ENCODE measurements at places on chromosomes 5 and 9.
A peak's percentile ranks its signal among the peaks of the same experiment; 100 is the strongest.

DNA sequence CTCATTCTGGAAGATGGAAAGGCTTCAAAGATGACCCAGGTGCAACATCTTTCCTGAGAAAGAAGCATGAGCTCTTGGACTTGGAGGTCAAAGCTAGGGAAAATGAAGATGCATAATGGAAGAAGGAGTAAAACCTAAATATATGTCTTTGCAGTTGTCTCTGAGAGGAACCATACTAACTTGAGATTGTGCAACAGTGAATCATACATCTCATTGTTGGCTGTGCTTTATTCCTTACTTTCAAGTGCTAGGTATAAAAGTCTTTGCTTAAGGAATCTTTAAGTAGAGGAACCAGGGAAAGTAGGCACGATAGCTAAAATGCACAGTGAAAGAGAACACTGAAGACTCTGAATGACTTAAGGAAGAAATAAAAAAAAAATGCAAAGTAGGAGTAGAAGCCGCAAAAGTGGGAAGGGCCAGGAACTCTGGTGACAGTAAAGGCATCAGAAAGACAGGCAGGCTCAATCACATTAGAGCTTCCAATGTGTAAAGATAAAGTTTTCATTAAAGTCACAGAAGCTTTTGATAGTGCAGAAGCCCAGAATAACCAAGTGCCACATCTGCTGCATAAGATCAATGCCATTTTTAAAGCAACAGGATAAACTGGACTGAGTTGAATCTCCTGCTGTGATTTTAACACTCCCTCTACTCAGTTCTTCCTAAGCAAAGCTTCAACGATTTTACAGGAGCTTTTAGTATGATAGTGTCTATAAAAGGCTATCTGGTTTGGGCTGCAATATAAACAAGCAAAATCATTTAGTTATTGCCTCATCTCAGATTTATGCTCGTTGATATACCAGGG, 432.3 kb upstream of the EDIL3 start:
- no peak for DNase-seq

DNA sequence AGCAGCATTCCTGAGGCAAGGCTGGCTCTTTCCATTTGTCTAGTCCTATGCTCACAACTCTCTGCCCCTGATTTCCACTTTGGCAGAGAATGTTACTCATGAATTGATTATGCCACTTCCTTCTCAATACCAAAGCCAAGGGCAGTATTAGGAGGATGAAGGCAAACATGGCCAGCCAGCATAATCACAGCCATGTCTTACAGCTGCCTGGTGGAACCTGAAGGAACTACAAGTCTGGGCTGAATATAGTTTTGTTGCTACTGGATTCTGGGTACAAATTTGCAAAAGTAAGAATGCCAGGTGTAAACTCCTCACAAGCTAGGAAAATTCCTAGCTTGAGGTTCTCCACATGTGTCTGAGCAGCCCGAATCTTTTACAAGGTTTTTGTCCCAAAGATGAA, 4.2 kb downstream of the SIL1 start:
- no peak for DNase-seq

DNA sequence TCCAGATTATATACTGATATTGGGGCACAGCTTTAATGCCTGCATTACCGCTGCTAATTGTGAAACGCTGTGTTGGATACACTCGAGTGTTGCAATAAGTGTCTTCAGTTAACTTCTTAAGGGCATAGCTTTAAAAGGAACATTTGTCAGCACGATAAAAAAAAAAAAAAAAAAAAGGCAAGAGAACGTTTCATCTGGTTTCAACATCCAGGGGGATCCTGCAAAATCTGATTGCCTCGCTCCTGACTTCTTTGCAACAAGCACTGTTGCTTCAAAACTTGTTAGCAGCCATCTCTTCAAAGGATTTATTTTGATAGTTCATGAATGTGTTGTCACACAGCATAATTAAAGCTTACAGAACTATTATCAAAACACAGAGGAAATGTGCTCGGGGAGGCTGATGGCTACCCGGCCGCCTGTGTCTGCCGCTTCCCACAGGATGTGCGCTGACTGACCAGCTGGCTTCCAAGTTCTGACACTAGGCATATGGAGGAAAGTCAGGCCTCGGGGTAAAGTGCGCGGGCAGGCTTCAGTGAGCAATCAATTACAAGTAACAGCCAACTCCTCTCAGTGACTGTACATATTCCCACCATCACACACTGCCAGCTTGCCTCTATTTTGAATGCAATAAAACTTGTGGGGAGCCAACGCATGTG, 77.7 kb downstream of the EBF1 start:
- DNase-seq = no peak

DNA sequence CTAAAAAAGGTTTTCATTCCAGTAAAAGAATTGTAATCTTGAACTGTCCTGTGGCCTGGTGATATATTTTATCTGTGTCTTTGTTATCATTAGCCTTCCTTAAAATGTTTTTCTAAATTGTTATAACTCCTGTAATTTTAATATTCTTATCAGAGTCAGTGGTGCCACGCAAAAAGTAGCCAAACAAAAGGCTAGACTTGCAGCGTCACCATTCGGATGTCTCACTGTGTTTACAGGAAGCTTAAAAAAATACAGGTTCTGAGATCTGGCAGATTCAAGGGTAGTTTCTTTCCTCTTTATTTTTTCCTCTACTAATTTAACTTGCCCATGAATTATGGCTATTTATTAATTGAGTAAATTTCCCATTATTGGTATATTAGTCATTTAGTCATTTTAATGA, 362.3 kb downstream of the MAT2B start:
- no peak for DNase-seq

DNA sequence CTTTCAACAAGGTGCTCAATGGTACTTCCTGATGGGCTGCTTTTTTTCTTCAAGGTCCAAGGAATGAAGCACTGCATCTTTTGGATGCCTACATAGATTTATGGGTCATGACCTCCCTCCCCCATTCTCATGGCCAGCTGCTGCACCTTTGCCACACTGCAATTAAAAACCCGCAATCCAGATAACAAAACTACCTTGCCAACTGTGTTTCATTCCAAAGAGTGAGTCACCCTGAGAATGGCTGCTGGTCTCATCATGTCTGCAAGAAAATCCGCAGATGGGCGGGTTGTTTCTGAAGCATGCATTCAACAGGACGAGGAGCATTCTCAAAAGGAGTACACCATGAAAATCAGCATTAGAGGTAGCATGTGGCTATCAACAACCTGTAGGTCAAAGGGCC, 139.8 kb downstream of the ELAVL2 start:
- DNase-seq = no peak

- DNase-seq = no peak
Observed at GRCh38 chr9:110126986-110127864, 80.7 kb downstream of the C9orf152 start.

DNA sequence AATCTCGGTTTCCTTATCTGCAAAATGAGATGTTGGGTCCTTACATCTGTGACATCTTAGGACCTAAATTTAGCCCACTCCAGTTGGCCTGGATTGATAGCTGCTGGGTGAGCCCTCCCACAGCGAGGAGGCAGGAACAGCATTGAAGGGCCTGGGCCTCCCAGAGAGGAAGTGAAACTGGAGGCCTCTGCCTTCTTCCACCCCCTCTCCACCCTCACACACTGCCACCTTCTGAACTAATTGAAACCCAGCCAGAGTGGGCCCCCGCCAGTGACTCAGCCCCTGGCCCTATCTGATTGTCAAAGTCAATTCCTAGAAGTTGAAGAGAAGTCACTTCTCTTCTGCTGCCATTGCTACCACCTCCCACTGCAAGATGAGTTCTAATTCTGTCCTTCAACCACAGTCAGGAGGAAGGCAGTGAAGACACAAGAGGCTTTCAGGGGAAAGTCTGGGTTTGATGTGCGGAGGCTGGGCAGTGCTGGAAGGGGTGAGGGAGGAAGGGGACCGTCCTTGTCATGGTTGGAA, 55.2 kb upstream of the NEK6 start:
- peak; percentile 8 for DNase-seq

GRCh38 chr5:159971038-159971437, 37.9 kb upstream of the TTC1 start:
- no peak for DNase-seq

DNA sequence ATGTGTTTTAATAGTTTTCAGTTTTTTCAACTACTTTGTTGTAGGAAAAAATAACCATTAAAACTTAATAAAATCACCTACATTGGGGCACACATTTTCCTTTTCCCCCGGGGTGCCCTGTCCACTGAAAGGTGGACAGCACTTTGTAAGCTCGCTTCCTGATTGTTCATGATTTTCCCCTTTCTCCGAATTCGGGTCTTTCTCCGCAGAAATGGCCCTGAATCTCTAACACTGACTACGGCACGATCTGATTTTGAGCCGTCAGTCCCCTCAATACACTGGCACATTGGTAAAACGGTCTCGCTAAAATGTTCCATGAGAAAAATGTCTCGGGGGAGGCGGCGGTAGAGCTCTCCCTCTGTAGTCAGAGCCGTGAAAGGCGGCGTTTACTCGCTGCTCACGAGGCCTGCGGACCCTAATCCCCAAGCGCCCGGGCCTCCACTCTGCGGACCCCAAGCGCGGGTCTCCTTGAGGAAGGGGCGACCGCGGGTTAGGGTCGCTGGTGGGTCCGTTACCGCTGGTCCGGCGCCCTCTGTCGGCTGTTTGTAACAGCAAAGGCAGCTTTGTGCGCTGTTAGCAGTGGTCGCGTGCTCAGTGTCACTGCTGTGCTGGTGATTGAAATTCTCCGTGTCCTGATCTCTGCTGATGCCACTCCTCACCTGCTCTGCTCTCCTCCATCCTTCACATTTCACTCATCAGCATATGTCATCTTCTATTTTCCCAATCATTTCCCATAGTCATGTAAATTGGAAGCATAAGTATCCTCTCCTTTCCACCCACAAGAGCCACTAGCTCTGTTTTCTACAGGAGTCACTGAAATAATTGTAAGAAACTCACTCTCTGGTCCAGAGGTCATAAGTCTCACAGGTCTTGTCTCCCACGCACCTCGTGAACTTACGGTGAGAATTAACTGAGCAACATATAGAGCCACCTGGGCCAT, 10.8 kb upstream of the IFNA2 start:
- DNase-seq = peak; percentile 59

- no peak for DNase-seq
Observed at GRCh38 chr5:142780871-142781270, 10.7 kb downstream of the ARHGAP26 start.

GRCh38 chr9:134503301-134504105, 138.1 kb upstream of the COL5A1 start:
- no peak for DNase-seq

DNA sequence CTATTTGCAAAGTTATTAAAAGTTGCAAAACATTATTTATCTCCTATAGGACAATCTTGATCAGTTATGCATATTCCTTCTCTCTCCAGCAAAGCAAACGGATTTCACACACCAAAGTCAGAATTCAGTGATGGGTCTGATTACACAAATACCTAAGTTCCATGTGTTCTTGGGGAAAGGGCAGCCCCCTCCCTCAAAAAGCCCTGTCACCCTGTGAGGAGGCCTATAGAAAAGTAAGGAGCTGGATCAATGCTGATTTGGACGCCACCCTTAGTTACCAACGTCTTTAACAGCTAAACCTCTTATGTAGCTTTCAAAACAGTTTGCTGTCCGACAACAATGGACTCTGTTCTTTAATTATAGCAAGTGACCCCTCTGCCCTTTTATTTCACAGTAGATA, 6.4 kb downstream of the ZNF608 start:
- no peak for DNase-seq

Measured in T-helper 9 cell (primary cell).